ENCODE measurements at places on chromosomes 7 and 10.

DNA sequence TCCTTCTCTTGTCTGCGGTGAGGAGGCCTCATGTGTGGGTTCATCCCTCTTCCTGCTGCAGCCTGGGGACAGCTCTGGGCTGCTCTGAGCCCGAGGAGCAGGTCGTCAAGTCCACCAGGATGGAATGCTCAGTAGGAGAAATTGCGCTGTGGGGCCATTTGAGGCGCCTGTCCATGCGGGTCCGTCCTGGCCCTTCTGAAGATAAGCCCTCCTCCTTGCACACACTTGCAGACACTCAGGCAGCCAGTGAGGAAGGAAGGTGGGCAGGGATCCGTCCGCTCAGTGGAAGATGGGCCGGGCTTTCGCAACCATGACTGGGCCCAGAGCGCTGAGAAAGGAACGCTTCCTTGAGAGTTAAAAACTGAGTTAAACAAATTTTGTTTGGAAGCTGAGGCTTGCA lies 356.8 kb downstream of the GLRX3 start:
- DNase-seq: no peak

DNA sequence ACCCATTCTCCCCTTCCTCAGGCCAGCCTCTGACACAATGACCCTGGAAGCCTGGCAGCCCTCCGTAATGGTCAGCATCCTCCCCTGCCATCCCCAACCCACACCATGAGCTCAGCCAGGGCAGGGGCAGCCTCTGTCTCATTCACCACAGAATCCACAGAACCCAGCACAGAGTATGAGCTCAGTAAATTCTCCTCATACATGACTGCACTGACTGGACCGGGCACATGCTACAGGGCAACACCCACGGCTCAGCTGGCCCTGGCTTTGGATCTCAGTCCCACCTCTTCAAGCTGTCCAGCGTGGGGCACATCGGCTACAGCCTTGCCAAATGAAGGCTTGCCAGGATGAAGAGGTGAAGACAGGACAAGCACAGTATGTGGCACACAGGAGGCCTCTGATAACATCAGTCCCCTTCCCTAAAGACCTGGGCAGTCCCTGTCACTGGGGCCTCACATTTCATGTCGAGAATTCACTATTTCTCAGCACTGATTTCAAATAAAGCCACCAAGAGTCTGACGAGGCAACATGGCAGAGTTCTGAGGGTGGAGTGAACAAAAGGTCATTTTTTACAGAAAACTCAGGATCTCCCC lies 7.9 kb downstream of the GPRIN2 start:
- no peak for DNase-seq

DNA sequence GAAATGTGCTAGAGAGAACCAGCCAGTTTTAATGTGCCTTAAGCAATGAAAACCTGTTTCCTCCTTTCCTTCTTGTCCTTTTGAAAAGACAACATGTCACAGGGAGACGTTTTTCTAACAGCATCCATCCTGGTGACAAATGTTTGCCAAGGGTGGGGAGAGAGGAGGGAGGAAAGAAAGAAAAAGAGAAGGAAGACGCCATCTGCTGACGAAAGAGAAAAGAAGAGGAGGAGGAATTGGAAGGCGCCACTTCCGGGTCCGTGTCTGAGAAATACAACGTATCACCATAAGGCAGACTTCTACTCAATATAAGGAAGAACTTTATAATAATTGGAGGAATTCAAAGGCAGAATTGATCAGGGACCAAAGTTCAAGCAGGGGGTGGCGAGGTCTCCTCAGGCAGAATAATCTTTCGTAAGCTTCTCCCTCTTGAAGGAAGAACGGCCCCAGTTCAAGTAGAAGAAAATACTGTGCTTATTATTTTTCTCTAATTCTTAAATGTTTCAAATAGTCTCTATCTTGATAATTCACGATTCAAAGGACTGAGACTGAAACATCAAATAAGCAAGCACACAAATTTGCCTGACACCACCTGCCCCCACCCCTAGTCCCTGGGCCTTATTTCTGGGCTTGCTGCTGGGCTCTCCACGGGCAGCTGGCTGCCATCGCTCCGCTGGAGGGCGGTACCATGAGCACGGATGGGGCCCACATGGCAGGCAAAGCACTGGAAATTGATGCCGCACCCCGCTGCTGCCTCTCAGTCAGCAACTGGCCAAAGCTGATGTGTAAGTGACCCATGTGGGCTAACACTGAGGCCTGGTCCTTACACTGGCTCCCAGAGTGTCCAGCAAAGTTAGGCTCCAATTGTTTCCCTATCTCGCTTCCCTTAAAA lies 273.7 kb upstream of the KLF14 start:
- peak; percentile 57 for DNase-seq

DNA sequence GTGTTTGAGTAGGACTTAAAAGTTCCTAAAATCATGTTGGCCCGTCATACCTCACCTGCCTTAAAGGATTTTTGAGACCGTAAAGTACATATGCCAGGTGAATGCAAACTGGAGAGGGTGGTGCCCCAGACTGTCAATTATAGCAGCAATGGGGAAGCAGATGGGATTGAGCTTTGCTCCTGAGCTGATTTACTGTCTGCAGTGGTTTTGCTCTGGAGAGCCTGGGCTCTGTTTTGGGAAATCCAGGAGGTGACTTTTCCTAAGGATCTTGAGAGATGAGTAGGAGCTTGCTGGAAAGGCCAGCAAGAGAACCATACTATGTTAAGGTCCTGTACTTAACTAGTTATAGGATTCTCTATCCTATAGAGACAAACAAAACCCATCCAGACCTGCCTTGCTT lies 43.0 kb downstream of the COL13A1 start:
- no peak for DNase-seq

GRCh38 chr10:67296926-67297325 lies 371.1 kb downstream of the LRRTM3 start:
- no peak for DNase-seq

DNA sequence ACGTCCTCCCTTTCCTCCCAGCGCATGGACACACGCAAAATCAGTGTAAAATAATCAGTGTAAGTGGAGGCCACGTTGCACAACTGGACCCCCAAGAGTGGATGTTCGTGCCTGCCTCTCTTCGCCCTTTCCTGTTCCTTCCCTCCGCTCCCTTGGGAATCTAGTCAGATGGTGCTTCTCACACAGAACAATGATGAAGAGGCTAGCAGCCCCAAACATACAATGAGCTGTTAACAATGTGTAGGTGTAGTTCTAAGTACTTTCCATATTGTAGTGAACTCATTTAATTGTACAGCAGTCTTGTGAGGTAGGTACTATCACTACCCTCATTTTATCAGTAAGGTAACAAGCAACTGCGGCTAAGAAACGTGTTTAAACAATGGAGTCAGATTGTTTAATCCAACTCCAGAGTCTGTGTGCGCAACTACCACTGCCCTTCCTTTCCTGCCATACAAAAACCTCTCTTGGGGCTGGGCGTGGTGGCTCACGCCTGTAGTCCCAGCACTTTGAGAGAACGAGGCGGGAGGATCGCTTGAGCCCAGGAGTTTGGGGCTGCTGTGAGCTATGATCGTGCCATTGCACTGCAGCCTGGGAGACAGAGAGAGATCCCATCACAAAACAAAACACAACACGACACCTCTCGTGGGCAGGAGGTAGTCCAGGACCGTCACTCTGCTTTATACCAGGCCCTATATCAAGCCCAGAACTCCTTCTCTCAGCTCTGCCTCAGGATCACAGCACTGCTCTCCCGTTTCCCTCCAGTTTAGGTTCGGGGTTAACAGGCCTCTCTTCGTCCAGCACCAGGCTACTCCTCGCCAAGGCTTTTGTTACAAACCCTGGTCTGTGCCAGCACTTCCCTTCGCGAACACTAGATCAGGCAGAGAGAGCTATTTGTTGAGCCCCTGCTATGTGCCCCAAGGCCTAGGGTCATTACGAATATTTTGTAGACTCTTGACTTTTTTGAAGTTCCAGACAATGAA lies 1.1 kb downstream of the FKBP9 start:
- DNase-seq: no peak

DNA sequence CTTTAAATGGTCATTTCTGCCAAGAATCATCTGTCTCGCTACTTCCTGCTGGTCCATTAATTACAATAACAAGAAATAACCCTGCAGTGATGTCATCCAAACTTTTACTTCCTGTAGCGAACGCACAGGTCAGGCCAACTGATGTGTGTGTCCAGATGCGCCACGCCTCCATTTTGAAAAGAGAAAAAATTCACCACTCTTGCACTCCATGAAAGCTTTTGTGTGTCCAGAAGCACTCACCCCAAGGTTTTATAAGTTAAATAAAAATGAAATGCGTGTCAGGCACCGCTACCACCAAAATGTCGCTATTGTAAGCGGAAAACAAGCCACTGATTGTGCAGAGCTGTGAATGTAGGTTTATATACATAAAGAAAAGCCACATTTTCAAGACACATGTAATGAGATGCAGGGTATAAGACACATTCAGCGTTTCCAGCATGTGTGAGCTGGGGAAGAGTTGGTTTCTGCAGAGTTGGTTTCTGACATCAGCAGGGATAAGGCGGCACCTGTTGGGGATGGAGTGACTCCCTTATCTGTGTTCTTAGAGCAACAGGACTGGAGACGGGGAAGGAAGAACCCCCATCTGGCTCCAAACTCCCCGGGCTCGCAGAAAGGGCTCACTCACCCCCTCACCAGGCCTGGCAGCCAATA lies 83.3 kb downstream of the CTBP2 start:
- no peak for DNase-seq

DNA sequence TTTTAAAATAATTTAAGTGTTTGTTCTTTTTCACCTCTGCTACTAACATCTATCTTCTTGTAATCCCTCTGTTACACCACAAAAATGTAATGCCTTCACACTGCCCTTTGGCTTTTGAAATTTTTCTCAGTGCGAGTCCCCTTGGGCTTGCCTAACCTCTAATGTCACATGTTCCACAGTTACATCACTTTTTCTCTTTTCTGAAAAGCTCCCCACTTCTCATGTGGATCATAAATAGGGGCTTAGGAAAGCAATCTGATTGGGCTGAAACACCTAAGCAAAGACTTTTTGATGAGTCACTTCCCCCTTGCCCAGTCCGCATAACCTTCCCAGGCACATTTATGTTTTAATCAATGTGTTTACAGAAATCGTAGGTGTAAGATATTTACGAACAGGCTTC lies 288.2 kb downstream of the IPMK start:
- DNase-seq: no peak

All from inflammatory macrophage (primary cell).